ENCODE measurements at places on chromosomes 12 and 14.

DNA sequence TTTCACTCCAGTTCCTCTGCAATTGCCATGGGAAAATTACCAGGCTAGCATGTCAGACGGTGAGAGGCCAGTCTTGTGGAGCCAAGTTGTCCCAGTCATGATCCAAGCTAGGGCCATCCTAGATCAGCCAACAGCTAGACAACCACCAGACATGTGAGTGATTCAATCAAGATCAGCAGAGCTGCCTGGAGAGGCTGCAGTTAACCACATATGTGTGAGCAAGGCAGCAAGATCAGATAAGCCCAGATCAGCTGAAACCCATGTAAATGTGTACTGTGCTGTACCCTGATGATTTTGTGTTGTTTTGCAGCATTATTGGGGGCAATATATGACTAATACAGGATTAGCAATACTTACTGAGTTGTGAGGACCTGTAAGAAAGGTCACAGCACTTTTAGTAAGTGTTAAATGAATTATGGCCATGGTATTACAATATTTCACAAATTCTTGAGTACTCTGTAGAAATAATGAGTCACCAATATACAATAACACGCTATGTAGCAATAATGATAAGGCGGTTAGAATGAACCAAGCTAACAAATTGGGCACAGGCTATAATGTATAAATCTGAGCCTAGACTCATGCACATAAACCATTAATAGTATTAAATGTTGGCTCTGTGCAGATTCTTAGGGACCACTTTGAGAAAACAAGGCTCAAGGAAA is 91.4 kb downstream of the SUDS3 start:
- no peak for DNase-seq

GRCh38 chr12:119008691-119009221 is 27.4 kb downstream of the SRRM4 start:
- DNase-seq: no peak

DNA sequence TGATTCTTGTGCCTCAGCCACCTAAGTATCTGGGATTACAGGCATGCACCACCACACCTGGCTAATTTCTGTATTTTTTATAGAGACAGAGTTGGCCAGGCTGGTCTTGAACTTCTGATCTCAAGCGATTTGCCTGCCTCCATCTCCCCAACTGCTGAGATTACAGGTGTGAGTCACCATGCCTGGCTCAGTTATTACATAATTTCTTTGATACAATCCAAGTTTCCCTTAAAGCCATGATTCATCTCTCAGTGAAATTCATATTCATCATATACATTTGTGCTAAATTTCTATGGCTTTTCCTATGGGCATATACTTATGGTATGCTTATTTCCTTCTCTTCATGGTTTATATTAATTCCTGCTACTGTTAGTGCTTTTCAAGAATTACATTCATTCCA is 29.1 kb upstream of the PZP start:
- no peak for DNase-seq

DNA sequence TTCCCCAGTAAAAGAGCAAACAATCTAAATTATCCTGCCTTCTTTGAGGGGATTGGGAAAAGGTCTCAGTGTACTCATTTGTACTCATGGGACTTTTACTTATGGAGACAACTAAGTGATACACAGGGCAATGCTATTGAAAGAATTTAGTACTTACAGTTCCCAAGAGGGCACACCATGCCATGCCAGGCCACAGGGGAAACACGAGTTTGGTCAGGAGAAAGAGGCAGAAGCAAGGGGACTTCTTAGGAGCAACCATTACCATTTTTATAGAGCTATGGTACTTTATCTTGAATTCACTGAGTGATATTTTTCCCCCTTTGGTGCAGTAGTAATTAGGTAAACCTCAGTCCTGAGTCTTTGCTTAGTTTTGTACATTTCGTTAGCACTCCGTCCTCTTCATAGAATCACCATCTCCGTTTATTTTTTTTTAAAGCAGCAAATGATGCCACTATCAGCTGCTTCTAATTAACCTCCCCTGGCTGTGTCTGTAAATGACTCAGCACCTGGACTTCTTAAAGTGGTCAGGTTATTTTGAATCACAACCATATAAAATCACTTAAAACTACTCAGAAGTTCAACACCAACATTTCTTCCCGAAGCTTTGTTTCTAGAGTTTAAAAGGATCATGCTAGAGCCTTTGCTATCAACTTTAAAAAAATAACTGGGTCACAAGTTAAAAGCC is 5.9 kb upstream of the WASHC3 start:
- DNase-seq: peak; percentile 43

DNA sequence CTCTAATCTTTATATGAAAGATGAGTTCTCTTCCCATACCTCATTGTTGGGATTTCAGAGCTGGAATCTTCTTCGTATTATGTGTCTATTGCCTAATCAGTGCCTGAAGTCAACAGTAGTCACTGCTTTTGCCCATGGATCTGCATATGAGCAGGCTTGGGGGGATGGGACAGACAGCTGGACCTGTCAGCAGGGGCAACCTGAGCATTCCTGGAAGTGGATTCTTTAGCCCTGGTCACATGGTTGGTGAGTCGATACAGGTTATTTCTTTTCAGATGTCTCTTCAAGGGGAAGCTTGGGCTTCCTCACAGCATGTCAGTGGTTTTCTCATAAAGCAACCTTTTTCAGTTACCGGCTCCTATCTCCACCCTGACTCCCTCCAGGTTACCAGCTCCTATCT is 97.3 kb upstream of the RBM19 start:
- no peak for DNase-seq

DNA sequence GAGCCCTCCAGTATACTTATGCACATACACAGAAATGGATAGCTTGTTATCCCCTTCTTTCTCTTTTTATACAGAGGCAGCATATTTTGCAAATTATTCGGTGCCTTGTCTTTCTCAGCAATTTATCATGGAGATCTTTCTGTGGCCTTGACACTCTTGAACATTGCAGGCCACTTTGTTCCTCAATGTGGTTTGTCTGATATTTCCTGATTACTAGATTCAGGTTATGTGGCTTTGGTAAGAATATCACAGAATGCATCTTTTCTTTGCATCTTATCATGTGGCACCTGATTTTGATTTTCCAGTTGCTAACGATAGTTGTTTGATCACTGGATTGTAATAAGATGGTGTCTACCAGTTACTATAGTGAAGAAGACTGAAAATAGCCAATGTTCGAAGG is 7.1 kb upstream of the SNRPF start:
- DNase-seq: no peak

DNA sequence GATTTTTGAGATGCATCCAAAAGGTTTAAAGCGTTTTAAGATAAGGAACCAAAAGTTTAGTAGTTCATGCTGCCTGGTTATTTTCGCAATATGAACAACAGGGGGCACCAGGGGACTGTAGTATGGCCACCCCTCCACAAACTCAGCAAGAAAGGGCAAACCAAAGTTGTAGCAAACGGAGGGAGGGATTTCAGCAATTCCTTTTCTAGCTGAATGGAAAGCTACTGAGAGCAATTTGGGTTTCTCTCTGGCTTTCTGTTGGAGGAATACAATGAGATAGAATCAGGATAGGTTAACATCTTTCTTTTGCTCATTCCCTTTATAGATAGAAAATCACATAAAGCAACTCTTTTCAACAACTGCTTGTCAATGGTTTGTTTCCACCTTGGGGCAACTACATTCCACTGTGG is 62.5 kb downstream of the DRAM1 start:
- peak; percentile 37 for DNase-seq

DNA sequence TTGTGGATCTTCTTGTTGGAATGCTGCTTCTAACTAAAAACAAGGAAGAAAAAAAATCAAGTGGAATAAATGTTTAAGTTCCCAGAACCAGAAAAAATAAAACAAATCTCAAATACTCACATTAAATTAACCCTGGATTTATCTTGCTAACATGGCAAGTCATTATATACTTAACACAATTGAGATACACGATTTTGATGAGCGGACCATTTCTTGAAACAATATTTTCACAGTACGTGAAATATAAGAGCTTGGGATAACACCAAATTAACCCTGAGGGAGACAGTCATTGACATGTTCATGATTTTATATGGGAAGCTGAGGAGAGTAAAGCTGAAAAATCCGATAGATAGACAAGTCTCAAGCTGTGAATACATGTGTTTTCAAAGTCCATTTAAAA is 128.6 kb downstream of the PTCSC3 start:
- no peak for DNase-seq
